ENCODE measurements at places on chromosomes 2 and 18. TPM values are rescaled to one million over a fixed set of nuclear protein-coding genes. Genes with fewer than 3 reads are reported as not detected.

The RGPD3 gene
- total RNA-seq, result 0.29 TPM

The ARMC9 gene
- total RNA-seq, result 28.2 TPM

The KIAA2012 gene
- total RNA-seq, result 0.18 TPM

The COL3A1 gene
- 1,756 TPM for total RNA-seq

The C2orf80 gene
- total RNA-seq, result not detected

The DLX1 gene
- 0.23 TPM for total RNA-seq

The GALNT13 gene
- 1.1 TPM for total RNA-seq

The ZSWIM2 gene
- total RNA-seq, result not detected

The ARHGAP28 gene
- 56.5 TPM for total RNA-seq

The C2orf92 gene
- 8.4 TPM for total RNA-seq

The CHRNA1 gene
- 5.7 TPM for total RNA-seq

The WBP1 gene
- total RNA-seq, result 59.0 TPM

The AKAIN1 gene
- total RNA-seq, result not detected

The FAM210A gene
- total RNA-seq, result 27.3 TPM

The PLA2R1 gene
- 54.5 TPM for total RNA-seq

The IL36RN gene
- not detected for total RNA-seq

The MOCOS gene
- total RNA-seq, result 0.53 TPM

The ABCG8 gene
- total RNA-seq, result 1.4 TPM

The SMPD4 gene
- 55.2 TPM for total RNA-seq

The TMEM169 gene
- 4.3 TPM for total RNA-seq

The REG3G gene
- not detected for total RNA-seq

The GAD1 gene
- 2.0 TPM for total RNA-seq

The PPIG gene
- 44.0 TPM for total RNA-seq

The CHPF gene
- total RNA-seq, result 90.4 TPM

The OR6B3 gene
- not detected for total RNA-seq

The INPP5D gene
- total RNA-seq, result 23.4 TPM

The SERPINB10 gene
- total RNA-seq, result 1.2 TPM

The NAT8 gene
- 12.0 TPM for total RNA-seq

The REG3A gene
- not detected for total RNA-seq

The SAG gene
- not detected for total RNA-seq

The KLHL30 gene
- 8.3 TPM for total RNA-seq

The KIF1A gene
- 10.5 TPM for total RNA-seq

The GAL3ST2 gene
- total RNA-seq, result 0.82 TPM

The TMEM17 gene
- total RNA-seq, result 4.3 TPM

The CD302 gene
- total RNA-seq, result 19.2 TPM

The CYB5A gene
- 234 TPM for total RNA-seq

The CHRNG gene
- total RNA-seq, result 9.5 TPM

The HRH4 gene
- total RNA-seq, result 0.23 TPM

The ACVR1C gene
- 0.18 TPM for total RNA-seq

All from metanephros (tissue), 2 donors.